IMR-90 (cell line): ENCODE measurements at places on chromosomes 7 and 10. TPM values are rescaled to one million over a fixed set of nuclear protein-coding genes. Genes with fewer than 3 reads are reported as not detected.
A peak's percentile ranks its signal among the peaks of the same experiment; 100 is the strongest.

GPR15LG gene
- not detected in 2 replicates for total RNA-seq

GTPBP10 gene
- 11.5 and 25.3 TPM in 2 replicates for total RNA-seq

SPDYE9 gene
- total RNA-seq, result not detected in 2 replicates

TFEC gene
- under 0.01 and 0.28 TPM in 2 replicates for total RNA-seq

HMX3 gene
- total RNA-seq, result not detected in 2 replicates

CHRM2 gene
- total RNA-seq, result 144 and 184 TPM in 2 replicates

KCP gene
- total RNA-seq, result not detected in 2 replicates

LIPJ gene
- total RNA-seq, result not detected in 2 replicates

DNA sequence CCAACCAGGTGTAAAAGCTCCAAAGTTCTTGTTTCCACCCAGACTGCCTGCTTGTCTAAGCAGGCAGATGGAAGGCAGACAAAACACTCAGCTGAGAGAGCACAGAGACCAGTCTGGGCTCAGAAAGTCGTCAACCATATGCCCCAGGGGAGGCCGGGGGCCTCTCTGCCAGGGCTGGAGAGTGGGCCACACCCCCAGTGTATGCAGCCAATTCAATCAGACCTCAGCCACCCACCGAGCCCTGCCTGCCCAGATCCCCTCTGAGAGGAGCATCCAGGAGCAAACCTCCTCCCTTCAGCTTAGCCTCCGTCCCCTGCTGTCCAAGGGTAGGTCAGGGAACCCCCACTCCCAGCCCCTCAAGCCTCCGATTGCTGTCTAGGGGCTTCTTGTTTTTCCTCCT is 196.3 kb downstream of the LSM5 start:
- peaks cover 13% of the 10 kb centered on the region for H3K27me3 ChIP-seq
- no peaks in the 10 kb centered on the region for H3K36me3 ChIP-seq
- no peak overlapping the region for H3K27ac ChIP-seq

DNA sequence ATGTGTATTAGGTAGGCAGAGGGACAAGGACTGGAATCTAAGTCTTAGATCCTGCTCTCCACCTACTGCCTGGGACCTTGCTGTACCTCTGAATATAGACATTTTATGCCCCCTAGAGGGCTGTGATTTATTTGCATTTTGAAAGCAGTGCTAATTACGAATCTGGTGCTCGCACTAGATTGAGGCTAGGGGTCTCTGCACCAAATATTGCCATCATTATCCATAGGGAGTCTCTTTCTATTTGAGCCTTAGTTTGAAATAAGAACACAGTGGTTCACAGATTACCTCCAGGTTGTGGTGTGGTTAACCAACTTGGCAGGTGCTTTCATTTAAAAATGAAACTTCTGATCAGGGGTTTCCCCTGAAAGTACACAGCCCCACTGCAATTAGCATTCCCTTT is 41.8 kb downstream of the CNNM1 start:
- no peak overlapping the region for H3K27ac ChIP-seq
- H3K4me3 ChIP-seq, result no peak overlapping the region
- peak; percentile 23 for DNase-seq
- peaks cover 10% of the 10 kb centered on the region; the same call in 1 of the 2 replicates for H3K4me1 ChIP-seq
- no peaks in the 10 kb centered on the region for H3K36me3 ChIP-seq

GRCh38 chr7:130395421-130395820 is 15.1 kb downstream of the CPA1 start:
- DNase-seq, result no peak
- peaks cover 12% of the 10 kb centered on the region for H3K4me1 ChIP-seq
- H3K36me3 ChIP-seq, result peaks cover 4% of the 10 kb centered on the region
- no peak overlapping the region for H3K4me3 ChIP-seq
- H3K27ac ChIP-seq, result no peak overlapping the region

- H3K27ac ChIP-seq, result no peak overlapping the region
- DNase-seq, result peak; percentile 77
- H3K36me3 ChIP-seq, result peaks cover 2% of the 10 kb centered on the region; the same call in 1 of the 2 replicates
- no peaks in the 10 kb centered on the region for H3K27me3 ChIP-seq
- H3K4me1 ChIP-seq, result peaks cover 2% of the 10 kb centered on the region
These were observed 55.1 kb downstream of the ABI1 start for GRCh38 chr10:26805567-26806245.

DNA sequence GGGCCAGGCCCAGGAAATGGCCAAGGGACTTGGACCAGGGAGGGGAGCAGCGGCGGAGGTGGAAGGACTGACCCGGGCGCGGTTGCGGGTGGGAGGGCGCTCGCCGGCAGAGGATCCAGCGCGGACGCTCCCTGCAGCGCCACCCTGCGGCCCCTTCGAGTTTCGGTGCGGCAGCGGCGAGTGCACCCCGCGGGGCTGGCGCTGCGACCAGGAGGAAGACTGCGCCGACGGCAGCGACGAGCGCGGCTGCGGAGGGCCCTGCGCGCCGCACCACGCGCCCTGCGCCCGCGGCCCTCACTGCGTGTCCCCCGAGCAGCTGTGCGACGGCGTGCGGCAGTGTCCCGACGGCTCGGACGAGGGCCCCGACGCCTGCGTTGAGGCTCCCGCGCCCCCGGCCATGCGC is 16.8 kb upstream of the ZNF467 start:
- no peak for DNase-seq
- H3K27me3 ChIP-seq, result peaks cover 49% of the 10 kb centered on the region; the same call in 1 of the 2 replicates
- no peak overlapping the region for H3K4me3 ChIP-seq
- H3K27ac ChIP-seq, result no peak overlapping the region
- H3K36me3 ChIP-seq, result no peaks in the 10 kb centered on the region

DNA sequence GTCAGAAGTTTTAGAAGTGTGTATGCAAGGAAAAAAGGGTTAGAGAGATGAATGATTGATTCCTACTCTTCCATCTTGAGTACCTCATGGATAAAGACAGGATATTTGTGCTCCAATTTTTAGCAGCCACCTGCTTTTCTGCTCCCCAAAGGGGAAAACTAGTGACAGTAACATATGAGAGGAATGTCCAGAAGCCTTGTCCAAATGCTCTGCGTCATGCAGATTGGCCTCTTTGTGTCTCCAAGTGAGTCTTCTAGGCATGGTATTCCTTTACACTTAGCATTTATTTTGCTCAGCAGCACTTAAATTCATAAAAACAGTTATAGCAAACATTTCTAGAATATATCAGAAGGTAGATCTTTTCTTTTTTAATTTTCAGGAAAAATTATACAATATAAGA is 306.8 kb downstream of the CNTNAP2 start:
- H3K36me3 ChIP-seq, result no peaks in the 10 kb centered on the region
- H3K4me1 ChIP-seq, result no peaks in the 10 kb centered on the region
- no peak for DNase-seq
- no peak overlapping the region for H3K27ac ChIP-seq
- no peak overlapping the region for H3K4me3 ChIP-seq

GRCh38 chr10:50990568-50991455 is 83.5 kb upstream of the PRKG1 start:
- peaks cover 2% of the 10 kb centered on the region; the same call in 1 of the 2 replicates for H3K4me1 ChIP-seq
- H3K27me3 ChIP-seq, result no peaks in the 10 kb centered on the region
- H3K36me3 ChIP-seq, result no peaks in the 10 kb centered on the region
- H3K27ac ChIP-seq, result peak overlapping the region; percentile 89
- DNase-seq, result peak; percentile 95

DNA sequence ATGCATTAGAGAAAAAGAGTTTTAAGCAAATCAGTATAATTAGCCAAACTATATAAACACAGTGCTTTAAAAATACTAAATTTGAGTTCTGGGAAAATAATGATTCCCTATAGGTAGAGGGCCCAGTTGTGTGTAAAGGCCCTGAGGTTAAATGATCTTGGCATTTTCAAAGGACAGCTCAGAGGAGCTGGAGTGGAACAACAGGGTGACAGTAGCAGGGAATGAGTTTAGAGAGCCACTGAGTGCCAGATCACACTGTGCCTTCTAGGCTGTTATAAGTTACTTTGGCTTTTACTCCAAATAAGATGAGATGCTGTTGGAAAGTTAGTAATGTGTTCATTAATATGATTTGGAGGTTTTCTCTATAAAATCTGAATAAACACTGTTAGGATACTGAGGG is 34.6 kb downstream of the VWDE start:
- no peak overlapping the region for H3K27ac ChIP-seq
- H3K4me1 ChIP-seq, result no peaks in the 10 kb centered on the region
- H3K4me3 ChIP-seq, result no peak overlapping the region
- H3K36me3 ChIP-seq, result no peaks in the 10 kb centered on the region
- no peaks in the 10 kb centered on the region for H3K27me3 ChIP-seq

- H3K4me1 ChIP-seq, result peaks cover 26% of the 10 kb centered on the region
- H3K27ac ChIP-seq, result peak overlapping the region; percentile 25; the same call in 1 of the 2 replicates
- no peak overlapping the region for H3K4me3 ChIP-seq
- no peaks in the 10 kb centered on the region for H3K27me3 ChIP-seq
- peaks cover 21% of the 10 kb centered on the region for H3K36me3 ChIP-seq
These were observed 83.4 kb downstream of the ZRANB1 start for GRCh38 chr10:125025341-125025740.

DNA sequence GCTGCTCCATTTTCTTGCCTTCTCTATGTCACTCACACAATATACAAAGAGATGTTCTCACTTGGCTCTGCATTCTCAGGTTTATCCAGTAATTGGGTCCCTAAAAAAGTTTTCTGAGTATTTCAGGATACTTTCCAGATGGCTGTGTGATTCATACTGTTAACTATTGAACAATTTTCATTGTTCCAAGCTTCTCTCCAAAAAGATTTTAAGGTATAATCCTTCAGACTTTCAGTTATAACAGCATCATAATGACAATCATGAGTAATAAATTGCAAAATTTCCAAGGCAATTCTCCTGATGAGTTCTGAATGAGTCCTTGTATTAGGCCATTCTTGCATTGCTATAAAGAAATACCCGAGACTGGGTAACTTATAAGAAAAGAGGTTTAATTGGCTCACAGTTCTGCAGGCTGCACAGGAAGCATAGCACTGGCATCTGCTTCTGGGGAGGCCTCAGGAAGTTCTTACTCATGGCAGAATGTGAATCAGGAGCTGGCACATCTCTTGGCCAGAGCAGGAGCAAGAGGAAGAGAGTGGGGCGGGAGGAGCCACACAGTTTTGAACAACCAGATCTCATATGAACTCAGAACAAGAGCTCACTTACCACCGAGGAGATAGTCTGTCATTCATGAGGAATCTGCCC is 148.1 kb downstream of the SLC16A9 start:
- DNase-seq, result peak; percentile 17
- H3K36me3 ChIP-seq, result no peaks in the 10 kb centered on the region
- no peak overlapping the region for H3K4me3 ChIP-seq
- H3K27ac ChIP-seq, result no peak overlapping the region
- H3K4me1 ChIP-seq, result peaks cover 3% of the 10 kb centered on the region; the same call in 1 of the 2 replicates
- 0 out of 2 replicates have a peak, but pooled peaks cover 1% of the 10 kb centered on the region for H3K27me3 ChIP-seq

GRCh38 chr10:8336629-8337331 is 282.3 kb downstream of the GATA3 start:
- H3K36me3 ChIP-seq, result no peaks in the 10 kb centered on the region
- DNase-seq, result no peak
- H3K27me3 ChIP-seq, result no peaks in the 10 kb centered on the region
- H3K4me1 ChIP-seq, result no peaks in the 10 kb centered on the region
- no peak overlapping the region for H3K4me3 ChIP-seq

DNA sequence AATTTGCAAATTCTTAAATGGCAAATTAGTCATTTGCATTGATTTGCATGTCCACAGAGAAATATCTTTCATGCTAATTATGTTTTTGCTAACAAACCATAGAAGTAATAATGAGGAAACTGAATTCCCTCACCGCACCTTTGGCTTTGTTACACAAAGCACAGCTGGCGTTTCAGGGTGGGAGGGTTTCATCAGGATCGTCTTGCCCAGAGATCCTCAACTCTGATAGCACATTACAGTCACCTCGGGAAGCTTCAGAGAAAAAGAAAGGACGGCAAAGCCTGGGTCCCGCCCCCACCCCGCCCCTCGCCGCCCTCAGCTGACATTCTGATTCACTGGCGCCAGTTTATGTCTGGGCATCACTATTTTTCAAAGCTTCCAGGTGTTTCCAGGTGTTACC is 119.4 kb downstream of the PTPRN2 start:
- no peak overlapping the region for H3K27ac ChIP-seq
- no peaks in the 10 kb centered on the region for H3K4me1 ChIP-seq
- H3K36me3 ChIP-seq, result no peaks in the 10 kb centered on the region

- no peak overlapping the region for H3K27ac ChIP-seq
- no peaks in the 10 kb centered on the region for H3K36me3 ChIP-seq
These were observed 149.2 kb downstream of the C1GALT1 start for GRCh38 chr7:7331523-7331922.

GRCh38 chr10:102639537-102639936 is 4.7 kb upstream of the TRIM8 start:
- no peak for DNase-seq
- no peaks in the 10 kb centered on the region for H3K36me3 ChIP-seq
- H3K4me1 ChIP-seq, result peaks cover 9% of the 10 kb centered on the region
- H3K4me3 ChIP-seq, result no peak overlapping the region
- no peaks in the 10 kb centered on the region for H3K27me3 ChIP-seq

- peaks cover 1% of the 10 kb centered on the region; the same call in 1 of the 2 replicates for H3K4me1 ChIP-seq
- H3K27me3 ChIP-seq, result no peaks in the 10 kb centered on the region
- no peak for DNase-seq
These were observed 196.3 kb downstream of the DNAJC1 start for GRCh38 chr10:21807180-21807579.

DNA sequence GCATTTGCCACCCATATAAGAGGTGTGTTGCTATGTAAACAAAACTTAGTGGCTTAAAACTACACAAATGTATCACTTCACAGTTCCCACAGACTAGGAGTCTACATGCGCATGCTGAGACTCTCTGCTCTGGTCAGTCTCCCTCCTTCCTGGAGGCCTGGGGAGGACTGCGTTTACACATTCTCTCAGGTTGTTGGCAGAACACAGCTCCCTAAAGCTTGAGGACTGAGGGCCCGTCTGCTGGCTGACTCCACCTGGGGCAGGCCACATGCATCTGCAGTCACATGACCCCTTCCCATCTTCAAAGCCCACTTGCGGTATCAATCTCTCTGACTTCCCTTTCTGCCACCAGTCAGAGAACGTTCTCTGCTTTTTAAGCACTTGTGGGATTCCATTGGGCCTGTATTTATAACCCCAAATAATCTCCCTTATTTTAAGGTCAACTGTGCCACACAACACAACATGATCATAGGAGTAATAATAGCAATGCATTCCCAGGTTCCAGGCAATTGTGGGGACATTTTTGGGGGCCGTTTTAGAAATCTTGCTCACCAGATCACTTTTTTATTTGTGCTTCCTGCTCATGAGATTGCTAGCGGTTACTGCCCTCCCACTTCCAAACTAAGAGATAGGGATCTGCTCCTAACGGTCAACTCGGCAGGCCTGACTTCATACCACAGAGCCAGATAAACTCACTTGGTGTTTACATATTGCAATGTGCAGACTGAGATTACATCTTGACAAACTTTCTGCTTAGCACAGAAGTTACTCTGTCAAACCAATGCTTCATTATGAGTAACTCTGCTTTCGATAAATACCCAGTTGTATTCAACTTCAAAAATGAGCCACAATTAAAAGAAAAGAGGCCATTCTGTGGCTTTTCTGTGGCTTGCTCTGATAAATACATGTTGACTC is 96.3 kb downstream of the ALOX5 start:
- DNase-seq, result peak; percentile 87
- no peaks in the 10 kb centered on the region for H3K36me3 ChIP-seq
- no peak overlapping the region for H3K4me3 ChIP-seq
- H3K4me1 ChIP-seq, result peaks cover 2% of the 10 kb centered on the region; the same call in 1 of the 2 replicates
- H3K27me3 ChIP-seq, result no peaks in the 10 kb centered on the region
- no peak overlapping the region for H3K27ac ChIP-seq

- H3K27me3 ChIP-seq, result no peaks in the 10 kb centered on the region
- no peak overlapping the region for H3K4me3 ChIP-seq
- peaks cover 32% of the 10 kb centered on the region for H3K36me3 ChIP-seq
- no peaks in the 10 kb centered on the region for H3K4me1 ChIP-seq
- H3K27ac ChIP-seq, result no peak overlapping the region
- DNase-seq, result no peak
These were observed 49.9 kb downstream of the SIRT1 start for GRCh38 chr10:67934336-67934735.
